ENCODE measurements at places on chromosomes 5 and 9.

GRCh38 chr5:139696167-139696893, 48.2 kb downstream of the CXXC5 start:
- DNase-seq: peak; percentile 22

GRCh38 chr9:124078641-124079040, 67.1 kb downstream of the LHX2 start:
- peak; percentile 16 for DNase-seq

DNA sequence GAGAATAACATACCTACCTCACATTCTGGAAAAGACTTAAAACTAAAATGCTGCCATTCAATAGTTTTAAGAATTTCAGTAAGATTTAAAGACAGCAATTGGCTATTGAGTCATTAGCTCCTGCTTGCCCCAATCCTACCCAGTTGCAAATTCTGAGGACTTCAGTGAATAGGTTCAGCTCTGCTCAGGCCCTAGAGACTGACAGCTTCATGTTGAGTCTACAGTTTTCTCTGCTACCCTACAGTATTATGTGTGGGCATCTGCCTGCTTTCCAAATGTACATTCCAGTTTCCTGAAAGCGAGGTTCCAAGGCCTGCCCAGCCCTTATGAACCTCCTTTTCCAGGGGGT, 61.5 kb downstream of the ARSB start:
- DNase-seq: no peak

DNA sequence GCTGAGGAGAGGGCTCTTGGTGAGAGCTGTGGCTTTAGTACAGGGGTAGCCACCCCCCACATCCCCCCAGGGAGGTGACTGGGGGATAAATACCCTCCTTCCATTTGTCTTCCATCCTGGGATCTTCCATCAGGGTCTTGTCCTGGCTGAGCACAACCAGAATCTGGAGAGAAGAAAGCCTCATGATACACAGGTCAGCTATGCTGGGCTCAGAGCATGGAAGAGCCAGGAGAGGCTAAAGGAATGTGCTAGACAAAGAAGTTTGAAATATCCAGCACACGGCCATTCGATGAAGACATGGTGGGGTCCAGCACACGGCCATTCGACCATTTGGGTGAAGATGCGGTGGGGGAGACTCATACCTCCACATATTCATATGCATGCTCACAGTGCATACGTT, 30.0 kb downstream of the ROPN1L start:
- DNase-seq: peak; percentile 30

GRCh38 chr5:91850031-91850430, 466.9 kb upstream of the ARRDC3 start:
- DNase-seq: no peak

- DNase-seq: peak; percentile 7
Observed at GRCh38 chr9:26656003-26656870, 236.4 kb downstream of the CAAP1 start.

DNA sequence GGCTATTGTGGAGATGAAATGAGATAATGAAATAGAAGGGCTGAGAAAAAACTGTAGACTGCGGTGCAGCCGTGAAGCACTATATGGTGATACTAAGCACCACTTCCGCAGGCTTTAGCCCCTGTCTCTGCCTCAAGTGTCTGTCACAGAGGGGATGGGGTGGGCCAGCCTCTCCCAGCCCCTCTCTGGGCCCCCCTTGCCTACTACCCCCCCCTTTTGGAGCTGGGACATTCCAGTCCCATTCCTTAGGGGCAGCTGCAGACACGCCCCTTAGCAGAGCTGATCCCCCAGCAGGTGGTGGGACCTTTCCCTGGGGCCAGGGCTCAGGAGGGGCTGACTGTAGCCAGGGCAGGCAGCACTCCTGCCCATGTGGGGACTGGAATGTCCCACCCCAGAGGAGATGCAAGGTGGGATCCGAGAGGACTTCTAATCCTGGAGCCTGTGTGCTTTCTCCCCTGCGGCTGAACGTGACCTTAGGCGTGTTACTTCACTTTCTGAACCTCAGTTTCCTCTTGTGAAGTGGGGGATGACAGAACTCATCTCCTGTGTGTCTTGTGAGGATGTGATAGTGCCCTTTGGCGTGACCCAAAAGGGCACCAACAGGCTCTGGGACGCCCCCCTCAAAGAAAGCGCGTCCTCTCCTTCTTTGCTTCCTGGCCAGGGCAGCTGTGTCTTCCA, 1.9 kb downstream of the N4BP3 start:
- no peak for DNase-seq

- peak; percentile 35 for DNase-seq
Observed at GRCh38 chr5:138752341-138752950, 779 bp upstream of the CTNNA1 start.

- no peak for DNase-seq
Observed at GRCh38 chr5:159567461-159567860, 237.2 kb upstream of the IL12B start.

DNA sequence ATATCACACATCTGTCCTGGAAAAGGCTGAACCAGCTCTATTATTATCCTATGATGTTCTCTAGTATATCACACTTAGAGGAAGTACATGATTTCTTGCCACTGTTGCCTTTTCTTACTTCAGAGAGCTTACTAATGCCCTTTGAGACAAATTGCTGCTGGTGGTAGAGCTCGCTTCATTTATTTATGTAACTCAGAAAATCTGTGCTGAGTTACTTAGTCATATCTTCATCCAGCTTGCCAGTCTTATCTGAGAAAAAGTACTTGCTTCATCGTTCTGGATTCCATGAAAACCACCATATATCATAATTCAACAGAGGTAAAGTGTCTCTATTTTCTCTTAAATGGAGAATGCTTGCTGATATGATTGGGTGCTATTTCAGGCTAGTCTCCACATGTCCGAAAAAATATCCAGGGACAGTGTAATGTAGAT, 26.6 kb downstream of the PTPDC1 start:
- peak; percentile 88 for DNase-seq

GRCh38 chr9:115386963-115387770, 269.2 kb upstream of the TNC start:
- no peak for DNase-seq

Measured in fibroblast of the aortic adventitia (primary cell).